ENCODE measurements at places on chromosomes 2 and 18. TPM values are rescaled to one million over a fixed set of nuclear protein-coding genes. Genes with fewer than 3 reads are reported as not detected.

ALPP gene
- not detected for total RNA-seq

XDH gene
- 0.06 TPM for total RNA-seq

SERPINB11 gene
- total RNA-seq, result not detected

C2orf66 gene
- total RNA-seq, result 1.9 TPM

TTN gene
- total RNA-seq, result 2.6 TPM

UBE2F gene
- 56.0 TPM for total RNA-seq

- DNase-seq, result no peak
Observed at GRCh38 chr2:101795033-101795432, 97.5 kb downstream of the MAP4K4 start.

DNA sequence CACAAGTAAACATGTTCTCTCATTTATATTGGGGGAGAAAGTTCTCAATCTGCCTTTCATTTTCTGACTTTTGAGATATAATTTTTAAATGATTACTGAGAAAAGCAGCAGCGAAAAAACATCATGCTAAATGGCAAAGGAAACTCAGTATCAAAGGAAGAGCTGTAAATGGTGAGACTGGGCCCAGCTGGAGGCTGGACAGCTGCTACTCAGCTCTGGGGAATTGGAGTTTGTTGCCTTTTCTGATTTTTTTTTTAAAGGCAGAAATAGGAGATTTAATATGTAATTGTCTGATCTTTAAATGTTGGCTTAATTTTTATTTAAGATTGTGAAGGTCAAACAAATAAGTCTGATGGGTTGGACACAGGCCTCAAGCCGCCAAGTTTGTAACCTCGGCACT lies 137.1 kb upstream of the TACR1 start:
- DNase-seq, result no peak

- DNase-seq, result no peak
Observed at GRCh38 chr2:64137996-64138395, 6.2 kb downstream of the PELI1 start.

DNA sequence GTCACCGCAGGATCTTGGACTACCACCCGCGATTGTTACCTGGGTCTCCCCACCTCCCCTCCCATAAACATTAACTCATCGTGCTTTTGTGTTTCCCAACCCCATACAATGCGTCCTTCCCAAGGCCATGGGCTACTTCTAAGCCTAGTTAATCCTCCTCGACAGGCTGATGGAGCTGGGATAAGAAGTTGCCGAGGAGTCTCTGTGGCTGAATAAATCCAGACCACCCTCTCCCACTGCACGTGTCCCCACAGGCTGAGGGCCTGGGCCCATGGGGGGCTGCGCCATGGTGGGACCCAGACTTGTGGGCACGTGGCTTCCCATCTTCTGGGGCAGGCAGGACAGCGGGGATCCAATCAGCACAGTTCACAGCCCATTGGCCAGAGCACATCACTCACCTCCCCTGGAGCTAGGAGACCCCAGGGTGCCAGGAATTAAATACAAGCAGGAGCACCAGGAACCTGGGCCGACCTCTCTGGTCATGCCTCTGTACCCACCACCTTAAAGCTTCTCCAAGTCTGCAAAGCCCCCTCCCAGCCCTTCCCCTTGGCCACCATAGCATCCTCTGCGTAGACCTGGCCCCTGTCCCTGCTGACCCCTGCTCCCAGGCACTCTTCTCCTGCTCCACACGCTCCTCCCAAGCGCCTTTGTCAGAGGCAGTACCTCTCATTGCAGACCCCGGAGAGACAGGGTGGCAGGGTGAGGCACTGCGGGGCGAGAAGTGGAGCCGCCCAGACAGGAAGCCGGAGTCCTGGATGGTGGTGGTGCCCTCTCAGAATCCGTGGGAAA lies 51.0 kb upstream of the ID2 start:
- DNase-seq, result no peak

GRCh38 chr2:238523158-238524110 lies 96.7 kb downstream of the ASB1 start:
- no peak for DNase-seq

DNA sequence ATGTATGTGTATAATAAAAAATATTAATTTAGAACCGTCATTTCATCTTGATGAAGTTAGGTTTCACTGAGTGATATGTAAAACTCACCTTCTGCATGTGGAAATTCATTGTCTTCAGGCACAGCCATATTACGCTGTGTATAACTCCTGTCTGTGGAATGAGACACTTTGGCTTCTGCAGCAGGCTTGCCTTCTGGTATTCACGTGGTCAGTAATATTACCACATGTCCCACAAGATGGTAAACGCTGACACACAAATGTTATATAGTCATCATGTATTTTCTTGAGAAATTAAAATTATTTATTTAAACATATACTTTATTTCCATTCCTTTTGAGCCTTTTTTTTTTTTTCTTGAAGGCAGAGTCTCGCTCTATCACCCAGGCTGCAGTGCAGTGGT lies 25.1 kb upstream of the AAK1 start:
- no peak for DNase-seq

DNA sequence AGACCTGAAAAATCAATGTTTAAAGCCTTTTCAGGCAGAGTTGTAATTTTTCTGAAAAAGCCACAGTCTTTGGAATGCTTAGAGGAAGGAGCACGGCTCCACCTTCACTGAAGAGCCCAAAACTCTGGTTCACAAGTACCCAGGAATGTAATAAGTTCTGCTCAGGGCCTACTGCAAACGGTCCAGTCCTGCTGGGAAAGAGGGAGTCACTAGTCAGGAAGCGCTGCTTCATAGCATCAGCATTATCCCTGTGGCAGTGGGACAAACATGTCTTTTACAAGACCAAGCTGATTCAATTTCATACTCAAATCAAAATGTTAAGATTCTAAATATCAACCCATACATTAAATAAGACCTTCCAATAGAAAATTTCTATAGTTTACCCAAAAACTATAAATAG lies 152.9 kb upstream of the PGAP1 start:
- DNase-seq, result no peak

GRCh38 chr2:58636872-58637271 lies 395.7 kb upstream of the FANCL start:
- no peak for DNase-seq

DNA sequence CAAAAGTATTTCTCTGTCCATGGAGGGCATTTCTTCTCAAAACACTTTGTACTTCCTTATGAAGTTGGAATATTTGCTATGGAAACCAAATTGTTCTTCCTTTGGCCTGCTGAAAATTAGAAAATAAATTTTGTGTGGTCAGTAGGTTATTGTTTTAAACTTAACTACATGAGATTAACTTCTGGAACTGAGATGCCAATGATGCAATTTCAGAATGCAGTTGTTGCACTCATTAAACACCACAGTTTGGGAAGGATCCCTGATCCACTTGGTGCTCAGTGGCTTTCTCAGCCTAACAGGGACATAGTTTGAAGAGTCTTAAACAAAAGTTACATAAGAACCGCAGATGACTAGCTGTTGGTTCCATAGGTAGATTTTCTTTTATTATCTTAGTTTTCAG lies 23.3 kb upstream of the IL1R1 start:
- DNase-seq, result no peak

GRCh38 chr18:8632386-8632785 lies 23.1 kb downstream of the RAB12 start:
- no peak for DNase-seq

DNA sequence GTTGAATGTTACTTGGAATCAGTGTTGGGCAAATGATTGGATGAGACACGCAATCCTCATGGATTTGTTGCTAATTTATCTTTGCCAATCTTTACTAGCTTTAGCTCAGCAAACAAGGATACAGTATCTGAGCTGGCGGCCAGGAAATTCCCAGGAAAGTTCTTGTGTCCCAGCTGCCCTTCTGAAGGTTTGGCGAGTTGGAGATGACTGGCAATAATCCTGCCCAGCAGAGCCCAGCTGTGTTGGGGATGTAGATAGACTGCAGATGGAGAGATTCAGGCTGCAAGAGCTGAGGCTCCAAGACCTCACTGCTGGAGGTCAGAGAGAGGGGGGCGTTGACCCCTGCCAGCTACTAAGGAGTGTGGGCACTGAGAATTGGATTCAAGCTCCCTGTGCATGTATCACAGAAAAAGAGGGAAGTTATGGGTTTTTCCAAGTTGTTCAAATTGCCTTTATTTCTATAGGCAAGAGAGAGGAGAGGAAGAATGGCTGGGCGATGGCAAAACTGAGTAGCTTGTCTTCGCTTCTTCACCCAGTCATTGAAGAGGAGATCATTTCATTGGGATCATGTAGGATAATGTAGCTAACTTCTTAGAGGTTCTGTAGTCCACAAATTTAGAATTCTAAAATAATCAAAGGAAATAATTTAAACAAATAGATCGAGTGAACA lies 506.8 kb upstream of the LRATD1 start:
- DNase-seq, result no peak

DNA sequence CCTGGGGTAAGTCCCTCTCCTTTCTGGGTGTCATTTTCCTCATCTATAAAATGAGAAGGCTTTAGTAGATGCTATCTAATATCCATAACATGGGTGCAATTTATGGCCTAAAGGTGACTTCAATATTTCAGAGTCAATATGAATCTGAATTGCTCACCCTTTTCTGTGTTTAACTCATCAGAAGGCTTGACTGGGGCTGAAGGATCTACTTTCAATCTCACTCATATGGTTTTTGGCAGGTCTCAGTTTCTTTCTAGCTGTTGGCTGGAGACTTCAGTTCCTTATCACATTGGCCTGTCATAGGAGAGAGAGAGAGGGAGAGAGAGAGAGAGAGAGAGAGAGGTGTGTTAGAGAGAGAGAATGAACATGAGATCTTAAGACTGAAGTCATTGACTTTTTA lies 343.7 kb upstream of the MEX3C start:
- DNase-seq, result no peak

DNA sequence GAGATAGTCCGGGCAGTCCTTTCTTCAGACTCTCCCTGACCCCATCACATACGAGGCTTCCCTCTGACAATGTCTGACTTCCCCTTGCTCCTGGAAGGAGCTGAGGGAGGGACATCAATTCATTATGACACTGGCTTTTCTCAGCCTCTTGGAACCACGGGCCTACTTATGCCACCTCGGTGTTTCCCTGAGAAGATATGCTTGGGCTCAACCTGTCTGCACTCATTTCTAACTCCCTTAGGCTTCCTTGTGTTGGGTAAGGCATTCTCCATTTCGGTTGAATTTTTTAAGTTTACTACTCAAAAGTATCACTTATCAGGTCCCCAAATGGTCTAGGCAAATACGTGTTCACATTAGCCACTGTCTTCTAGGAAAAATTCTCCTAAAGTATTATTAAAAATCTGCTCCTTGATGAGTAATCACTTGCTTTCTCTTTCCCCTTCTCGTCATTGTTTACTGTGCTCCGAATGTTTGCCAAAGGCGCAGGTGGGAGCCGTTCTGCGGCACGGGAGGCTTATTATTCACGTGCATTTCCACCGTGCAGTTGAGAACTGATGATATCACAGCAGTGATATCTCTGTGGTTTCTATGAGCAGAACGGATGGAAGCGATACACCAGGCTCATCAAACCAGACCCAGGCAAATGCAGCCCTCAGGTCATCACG lies 33.1 kb downstream of the ARL4C start:
- DNase-seq, result no peak

DNA sequence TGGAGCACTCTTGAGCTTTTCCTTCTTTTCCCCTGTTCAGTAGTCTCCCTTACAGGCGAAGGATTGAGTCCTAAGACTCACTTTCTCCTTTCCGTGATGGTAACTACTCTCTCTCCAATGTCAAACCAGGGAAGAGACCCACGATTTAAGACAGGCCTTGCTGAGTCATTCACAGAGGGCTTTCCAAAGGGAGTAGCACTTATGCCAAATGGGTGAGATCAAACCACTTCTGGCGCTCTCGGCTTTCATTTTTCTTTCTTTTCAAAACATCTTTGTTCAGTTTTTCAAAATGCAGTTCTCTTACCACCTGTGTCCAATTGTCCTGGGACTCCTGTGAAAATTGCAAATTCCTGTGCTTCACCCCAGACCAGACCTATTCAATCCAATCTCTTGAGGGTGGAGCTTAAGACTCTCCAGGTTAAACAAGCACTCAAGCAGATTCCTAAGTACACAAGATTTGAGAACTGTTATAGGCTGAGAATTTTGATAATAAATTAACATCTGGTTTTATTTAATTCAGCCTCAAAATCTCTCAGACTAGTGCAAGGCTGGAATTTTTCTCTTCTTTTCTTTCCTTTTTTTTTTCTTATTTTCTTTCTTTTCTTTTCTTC lies 14.4 kb upstream of the MRPL19 start:
- DNase-seq, result no peak

- DNase-seq, result no peak
Observed at GRCh38 chr2:20197192-20197591, 27.7 kb downstream of the SDC1 start.

DNA sequence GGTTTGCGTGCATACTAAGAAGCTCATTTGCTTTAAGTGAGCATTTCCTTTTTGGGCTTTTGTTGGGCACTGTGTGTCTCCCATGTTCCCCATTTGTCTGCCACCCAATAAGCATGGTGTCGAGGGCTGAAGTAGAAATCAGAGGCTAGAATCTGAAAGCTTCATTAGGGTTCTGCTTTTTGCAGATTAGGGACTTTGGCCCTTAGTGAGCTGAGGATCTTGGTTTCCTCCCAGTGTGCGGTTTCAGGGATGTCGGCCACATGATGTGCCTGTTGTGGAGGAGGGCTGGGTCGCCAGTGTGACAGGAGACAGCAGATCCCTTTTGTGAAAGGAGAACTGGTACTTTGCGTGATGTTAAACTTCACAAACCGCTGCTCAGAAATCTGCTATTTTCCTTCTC lies 41.1 kb downstream of the PLEKHB2 start:
- no peak for DNase-seq

- no peak for DNase-seq
Observed at GRCh38 chr2:88754585-88755320, 63.3 kb downstream of the RPIA start.

- DNase-seq, result no peak
Observed at GRCh38 chr2:157443090-157443489, 799 bp downstream of the CYTIP start.

DNA sequence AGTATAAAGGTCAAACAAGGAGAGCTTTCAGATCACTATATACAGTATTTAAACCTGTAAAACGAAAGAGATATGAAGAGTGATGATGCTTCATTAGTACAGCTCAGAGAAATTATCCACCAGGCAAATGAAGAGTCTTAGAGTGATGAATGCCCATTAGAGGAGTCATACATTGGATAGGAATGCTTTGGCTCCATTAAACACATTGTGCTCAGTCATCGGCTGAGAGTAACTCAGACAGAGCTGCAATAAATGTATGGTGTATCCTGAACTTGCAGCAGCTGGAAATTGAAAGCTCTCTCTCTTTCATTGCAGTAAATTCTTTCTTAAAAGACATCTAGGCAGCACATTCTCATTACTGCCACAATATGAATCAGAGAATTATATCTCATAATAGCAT lies 340.8 kb upstream of the SPHKAP start:
- DNase-seq, result no peak

DNA sequence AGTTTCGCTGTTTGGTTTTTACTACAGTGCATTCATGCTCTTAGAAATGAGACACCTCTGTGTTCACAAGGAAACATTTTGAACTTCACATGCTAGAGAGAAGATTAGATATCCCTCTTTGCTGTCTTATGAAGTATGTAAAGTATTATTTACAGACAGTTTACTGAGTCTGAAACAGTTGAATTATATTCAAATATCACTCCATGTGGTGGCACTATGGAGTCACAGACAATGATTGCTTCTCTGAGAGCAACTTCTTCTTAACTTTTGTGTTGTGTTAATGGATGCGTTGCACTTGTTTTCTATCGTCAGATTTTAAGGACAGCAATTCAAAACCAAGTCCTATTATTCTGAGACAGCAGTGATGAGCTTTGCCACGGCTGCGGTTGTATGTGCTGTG lies 823.6 kb downstream of the GALR1 start:
- DNase-seq, result no peak

All from spinal cord (tissue), 10 donors.